ENCODE measurements at places on chromosomes 2 and 18.

- no peak for DNase-seq
Observed at GRCh38 chr18:5890331-5891183, 4.8 kb downstream of the TMEM200C start.

- no peak for DNase-seq
Observed at GRCh38 chr2:237471438-237472186, 15.4 kb upstream of the MLPH start.

GRCh38 chr2:134717286-134718022 is 1.3 kb downstream of the TMEM163 start:
- DNase-seq: no peak

GRCh38 chr2:25268139-25268538 is 73.6 kb downstream of the DNMT3A start:
- DNase-seq: peak; percentile 53

DNA sequence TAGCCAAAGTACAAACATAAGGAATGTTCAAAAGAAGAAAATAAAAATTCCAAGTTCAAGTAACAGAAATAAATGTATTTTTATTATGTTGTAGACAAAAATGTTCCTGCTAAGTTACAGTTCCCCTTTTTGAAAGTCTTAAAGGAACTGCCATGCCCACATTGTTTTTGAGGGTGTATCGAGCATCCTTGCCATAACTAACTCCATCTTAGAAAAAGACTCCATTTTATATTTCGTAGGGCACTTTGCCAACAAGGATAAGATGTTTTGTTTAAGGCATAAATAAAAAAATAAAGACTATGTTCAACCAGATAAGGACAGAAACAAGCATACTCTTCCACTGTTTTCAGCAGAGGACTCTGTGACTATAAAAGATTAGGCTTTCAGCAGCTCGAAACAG is 67.3 kb downstream of the TMEM237 start:
- no peak for DNase-seq

GRCh38 chr2:73707636-73708035 is 29.5 kb downstream of the TPRKB start:
- no peak for DNase-seq

GRCh38 chr2:216408426-216409290 is 3.6 kb upstream of the SMARCAL1 start:
- no peak for DNase-seq

DNA sequence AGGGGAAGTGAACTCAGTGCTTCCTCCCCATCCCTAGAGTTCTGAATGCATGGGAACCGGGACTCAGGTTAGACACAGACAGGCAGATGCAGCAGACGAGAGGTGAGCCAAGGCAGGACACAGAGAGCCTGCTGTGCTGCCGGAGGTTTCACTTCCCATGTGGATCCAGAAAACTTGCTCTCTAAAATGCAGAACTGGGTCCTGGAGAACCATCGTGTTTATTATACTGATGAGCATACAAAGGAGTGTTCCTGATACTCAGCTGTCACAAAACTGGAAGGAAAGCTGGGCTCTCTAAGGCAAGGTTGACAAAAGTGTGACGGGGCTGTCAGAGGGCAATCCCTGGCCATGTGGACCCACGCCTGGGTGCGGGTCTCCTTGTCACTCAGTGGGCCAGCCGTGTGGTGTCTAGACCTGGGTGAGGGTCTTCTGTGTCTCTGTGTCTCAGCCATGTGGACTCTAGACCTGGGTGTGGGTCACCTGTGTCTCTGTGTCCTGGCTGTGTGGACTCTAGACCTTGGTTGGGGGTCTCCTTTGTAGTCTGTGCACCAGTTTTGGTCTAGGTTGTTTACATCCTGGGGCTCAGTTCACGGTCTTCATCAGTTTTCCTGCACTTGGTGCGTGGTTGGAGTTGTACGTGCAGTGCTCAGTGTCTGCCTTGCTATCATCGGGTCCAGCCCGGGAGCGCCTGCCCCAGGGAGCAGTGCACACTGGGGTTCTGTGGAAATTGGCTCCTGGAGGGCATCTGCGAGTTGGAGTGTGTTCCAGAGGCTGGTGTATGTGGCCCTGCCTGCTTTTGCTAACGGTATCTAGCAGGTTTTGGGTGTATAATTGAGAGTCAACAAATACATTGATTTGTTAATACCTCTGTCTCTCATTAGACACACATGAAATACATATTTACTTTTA is 141.1 kb downstream of the ATP9B start:
- no peak for DNase-seq

DNA sequence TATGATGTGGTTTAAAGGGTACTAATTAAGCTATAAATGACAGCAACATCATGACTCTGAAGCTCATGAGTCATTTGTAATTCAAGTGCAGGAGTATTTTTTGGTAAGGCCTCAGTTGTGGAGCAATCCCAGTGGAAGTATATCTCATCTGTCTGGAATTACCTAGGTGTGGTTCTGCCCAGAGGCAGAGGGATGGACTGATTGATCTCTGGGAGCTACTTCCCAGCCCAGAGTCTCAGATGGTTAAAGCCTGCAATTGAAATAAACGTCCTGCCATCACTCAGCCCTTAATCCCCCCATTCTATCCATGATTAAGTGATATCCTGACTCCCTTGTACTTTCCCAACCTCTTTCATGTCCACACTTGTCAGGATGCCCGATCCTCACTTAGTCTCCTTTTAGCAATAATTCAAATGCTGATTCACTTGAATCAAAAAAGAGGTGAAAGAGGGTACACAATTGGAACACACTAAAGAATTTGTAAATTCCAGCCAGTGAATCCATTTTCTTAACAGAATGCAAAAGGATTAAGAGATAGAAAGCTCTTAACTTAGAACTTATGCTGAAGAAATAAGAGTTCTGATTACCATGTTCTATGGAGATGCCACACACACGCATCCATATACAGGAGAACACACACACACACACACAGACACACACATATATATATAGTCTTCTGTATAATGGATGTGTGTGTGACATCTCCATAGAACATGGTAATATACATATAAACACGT is 664.4 kb downstream of the NYAP2 start:
- DNase-seq: peak; percentile 78

DNA sequence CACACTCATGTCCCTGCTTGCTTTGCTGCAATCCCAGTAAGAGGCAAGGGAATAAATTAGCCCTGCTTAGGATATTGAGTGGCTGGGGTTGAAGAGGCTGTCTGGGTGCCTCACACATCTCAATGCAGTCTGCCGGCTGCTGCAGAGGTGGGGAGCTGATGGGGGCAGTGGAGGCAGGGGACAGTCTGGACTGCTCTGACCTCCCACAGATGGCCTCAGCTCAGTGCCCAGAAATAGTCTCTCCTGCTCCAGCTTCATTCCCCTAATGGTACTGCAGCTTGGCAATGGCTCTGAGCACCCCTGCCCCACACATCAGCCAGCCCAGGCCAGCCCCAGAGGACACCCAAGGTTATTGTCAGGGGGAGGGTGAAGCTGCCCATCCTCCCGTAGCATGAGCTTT is 21.5 kb upstream of the TNS1 start:
- DNase-seq: no peak

DNA sequence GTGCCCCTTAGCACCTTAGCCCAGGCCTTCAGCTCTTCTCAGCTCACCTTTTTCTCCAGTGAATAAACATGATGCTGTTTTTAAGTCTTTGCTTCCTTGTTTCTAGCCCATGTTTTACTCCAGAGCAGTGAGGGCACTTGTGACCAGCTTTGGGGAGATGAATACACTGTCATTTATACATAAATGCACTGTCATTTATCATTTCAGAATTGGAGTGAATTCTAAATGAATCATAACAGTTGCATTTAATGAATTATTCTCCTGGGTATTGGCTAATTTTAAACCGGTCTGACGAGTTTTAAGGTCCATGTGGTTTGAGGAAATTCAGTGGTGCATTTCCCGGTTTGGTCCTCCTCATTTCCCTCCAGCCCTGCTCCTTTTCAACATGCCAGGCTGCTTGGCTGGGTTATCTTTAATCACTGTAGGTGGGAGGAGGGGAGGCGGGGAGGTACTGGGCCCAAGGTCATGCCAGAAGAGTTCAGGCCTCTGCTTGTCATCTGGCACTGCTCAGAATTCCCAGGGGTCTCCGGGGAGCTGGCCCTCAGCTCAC is 23.9 kb downstream of the PRKCE start:
- DNase-seq: peak; percentile 69

DNA sequence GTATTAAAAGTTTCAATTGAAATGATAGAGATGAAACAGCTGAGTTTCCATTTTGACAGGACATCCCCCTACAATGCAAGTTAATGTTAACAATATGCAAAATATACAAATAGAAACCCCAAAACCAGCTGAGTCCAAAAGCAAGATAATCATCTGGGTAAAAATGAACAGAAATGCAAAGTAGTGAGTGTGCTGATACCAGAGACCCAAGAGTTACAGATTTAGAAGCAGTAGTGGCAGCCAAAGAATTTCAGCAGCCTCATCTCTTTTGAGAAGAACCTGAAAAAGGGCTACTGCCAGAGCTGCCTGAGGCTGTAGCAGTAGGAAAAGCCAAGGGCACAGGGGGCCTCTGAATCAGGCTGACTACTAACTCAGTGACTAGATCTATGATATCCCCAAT is 82.6 kb downstream of the THADA start:
- no peak for DNase-seq

DNA sequence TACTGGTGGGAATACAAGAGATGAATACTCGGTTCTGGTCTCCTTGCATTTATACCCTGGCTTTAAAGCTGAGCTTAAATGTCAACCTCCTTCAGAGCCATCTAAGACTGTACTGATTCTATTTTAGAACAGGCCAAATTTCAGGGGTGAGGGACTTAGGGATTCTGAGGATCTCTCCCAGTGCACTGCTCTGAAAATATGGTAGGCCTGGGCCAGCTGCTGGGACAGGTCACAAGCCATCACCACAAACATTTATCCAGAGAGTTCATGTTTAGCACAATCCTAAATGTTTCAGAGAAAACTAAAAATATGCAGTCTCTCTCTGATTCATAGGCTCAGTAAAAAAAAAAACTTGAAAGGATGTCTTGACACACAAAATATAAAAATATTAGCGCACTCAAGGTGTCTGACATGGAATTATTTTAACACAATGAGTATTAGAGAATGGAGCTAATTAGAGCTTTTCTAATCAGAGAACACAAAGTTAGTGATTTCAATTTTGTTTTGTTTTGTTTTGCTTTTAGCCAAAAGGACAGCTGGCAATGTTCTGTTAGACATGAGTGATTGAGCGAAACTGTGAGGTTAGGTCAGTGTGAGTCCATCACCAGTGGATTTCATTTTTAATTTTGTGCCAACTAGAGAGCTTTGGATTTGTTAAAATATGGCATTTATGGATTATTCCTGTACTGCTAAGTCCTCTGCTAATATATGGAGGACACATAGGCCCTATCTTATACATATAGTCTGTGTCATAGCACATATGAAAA is 38.8 kb downstream of the MFSD6 start:
- DNase-seq: no peak

DNA sequence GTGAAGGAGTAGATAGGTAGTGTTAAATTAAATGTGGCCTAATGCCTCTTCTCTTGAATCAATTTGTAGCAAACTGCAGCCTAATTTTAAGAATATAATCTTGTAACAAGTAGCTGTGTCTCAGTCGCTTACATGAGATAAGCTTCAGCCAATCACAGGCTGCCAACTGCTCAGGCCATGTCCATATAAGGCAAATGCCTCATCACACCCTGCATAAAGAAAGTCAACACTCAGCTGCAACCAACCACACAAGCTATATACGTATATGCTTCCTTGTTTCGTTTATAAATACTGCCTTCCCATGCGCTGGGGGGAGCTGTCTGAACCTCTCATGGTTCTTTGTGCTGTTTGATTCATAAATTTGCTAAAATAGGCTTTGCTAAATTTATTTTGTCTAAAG is 476.3 kb downstream of the TRIB2 start:
- DNase-seq: no peak

- DNase-seq: no peak
Observed at GRCh38 chr2:208584378-208584985, 177.9 kb downstream of the PTH2R start.

- no peak for DNase-seq
Observed at GRCh38 chr18:50656396-50656795, 96.5 kb downstream of the MAPK4 start.

GRCh38 chr2:10831400-10831985 is 18.9 kb upstream of the PDIA6 start:
- DNase-seq: no peak

DNA sequence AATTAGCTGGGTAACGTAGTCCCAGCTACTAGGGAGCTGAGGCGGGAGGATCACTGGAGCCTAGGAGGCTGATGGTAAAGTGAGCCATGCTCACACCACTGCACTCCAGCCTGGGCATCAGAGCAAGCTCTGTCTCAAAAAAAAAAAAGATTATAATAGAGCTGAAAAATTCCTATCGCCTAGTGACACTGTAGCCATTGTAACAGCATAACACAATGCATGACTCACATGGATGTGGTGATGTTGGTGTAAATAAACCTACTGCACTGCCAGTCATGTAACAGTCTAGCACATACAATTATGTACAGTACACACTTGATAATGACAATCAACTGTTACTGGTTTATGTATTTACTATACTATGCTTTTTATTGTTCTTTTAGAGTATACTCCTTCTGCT is 39.6 kb downstream of the MGAT4A start:
- peak; percentile 93 for DNase-seq

GRCh38 chr2:28668106-28668814 is 83.4 kb upstream of the PPP1CB start:
- no peak for DNase-seq

DNA sequence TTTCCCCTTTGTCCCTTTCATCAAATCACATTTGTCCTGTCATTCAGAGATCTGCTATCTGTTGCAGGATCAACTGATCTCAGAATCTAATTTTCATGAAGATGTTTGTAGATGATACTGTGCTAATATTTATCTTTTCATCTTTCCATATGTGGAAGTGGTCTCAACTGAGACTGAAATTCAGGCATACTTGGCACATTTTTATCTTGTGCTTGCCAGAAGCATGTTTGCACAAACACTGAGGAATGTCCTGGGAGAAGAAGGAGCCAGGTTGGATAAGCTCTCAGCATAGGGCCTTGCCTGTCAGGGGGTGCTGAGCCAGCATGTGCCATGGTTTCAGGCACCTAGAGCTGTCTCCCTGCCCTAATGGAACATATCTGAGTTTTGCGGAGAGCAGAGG is 24.5 kb upstream of the MMADHC start:
- DNase-seq: no peak

DNA sequence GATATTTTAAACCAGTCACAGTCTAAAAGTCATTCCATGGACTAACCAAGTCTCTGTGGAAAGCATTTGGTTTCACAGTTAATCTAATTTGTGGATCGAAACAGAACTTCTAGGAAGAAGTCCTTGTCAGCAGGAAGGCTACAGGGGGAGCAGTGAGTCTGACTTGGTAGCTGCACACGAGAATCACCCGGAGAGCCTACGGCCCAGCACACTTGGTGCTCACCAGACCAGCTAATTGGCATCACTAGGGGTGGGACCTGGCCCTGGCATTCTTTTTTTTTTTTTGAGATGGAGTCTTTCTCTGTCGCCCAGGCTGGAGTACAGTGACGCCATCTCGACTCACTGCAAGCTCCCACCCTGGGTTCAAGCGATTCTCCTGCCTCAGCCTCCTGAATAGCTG is 97.7 kb downstream of the ZNF532 start:
- peak; percentile 28 for DNase-seq

- DNase-seq: no peak
Observed at GRCh38 chr2:118678985-118679384, 168.5 kb downstream of the EN1 start.

Data from renal cortical epithelial cell (primary cell).